ENCODE measurements at places on chromosomes 5 and 9.

DNA sequence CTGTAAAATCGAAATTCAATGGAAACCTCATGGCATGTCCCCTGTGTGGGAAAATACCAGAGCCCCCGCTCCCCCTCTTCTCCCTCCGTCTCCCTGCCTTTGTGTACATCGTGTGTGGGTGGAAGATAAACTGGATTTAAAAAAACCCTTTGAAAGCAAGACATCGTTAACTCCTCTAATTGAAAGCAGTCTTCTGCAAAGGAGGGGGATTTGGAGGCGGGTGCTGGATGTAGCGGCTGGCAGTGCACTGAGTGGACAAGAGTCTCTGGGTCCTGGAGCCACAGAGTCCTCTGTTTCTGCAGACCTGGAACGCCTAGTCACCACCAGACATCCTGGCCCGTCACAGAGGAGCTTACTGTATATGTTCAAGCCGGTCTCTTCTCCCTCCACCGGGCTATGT is 169.4 kb downstream of the PAPPA start:
- no peak for DNase-seq

DNA sequence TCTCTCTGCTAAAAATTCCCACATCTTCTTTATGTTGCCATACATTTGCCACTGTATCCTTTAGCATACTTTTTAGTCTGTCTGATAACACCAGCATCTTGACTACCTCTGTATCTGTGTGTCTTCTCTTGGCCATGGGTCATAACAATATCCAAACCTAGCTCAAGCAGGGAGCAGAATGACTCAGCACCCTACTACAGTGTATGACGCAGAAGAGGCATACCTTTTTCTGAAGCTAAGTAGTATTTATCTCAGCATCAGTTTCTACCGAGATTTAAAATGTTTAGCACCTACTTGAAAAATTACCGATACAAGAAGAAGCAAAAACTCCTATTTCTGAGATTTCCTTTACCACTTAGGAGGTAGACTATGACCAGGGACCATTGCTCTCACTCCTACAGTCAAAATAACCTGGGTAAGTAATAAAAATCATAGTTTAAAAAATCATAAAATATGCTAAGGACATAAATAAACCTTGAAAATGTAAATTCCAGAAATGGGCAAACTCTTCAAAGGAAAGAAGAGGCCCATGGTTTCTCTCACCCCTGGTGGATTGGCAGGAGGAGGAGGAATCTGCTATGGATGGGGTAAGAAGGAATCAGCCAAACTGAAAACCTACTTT is 286.5 kb downstream of the MAST4 start:
- DNase-seq, result no peak

GRCh38 chr5:11224436-11225187 is 463.6 kb upstream of the DAP start:
- no peak for DNase-seq

- DNase-seq, result no peak
These were observed 27.3 kb upstream of the FANCC start for GRCh38 chr9:95344735-95345325.

GRCh38 chr5:68314465-68314864 is 98.9 kb downstream of the PIK3R1 start:
- DNase-seq, result no peak

DNA sequence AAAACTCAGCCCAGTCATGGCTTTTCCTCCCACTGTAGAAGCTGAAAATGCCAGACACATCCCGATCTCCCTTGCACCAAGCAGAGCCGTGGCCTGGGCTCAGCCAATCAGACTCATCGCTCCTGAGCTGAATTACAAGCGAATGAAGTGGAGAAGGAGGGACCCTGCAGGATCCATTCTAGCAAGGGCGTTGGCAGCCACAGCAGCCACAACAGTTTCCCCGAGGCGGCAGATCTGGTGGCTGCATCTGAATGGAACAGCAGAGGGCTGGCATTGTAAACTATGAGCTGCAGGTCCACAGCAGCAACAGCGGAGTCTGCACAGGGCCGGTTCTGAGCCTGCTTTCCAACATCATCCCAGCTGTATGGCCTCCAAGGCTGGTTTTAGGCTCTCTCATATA is 23.8 kb downstream of the ALG2 start:
- no peak for DNase-seq

- no peak for DNase-seq
These were observed 30.0 kb downstream of the TGFBR1 start for GRCh38 chr9:99134893-99135341.

Data from CD4-positive, alpha-beta T cell treated with Interleukin-21 for 1 hour (primary cell).